ENCODE measurements at places on chromosomes 1 and 21.

GRCh38 chr1:234244482-234244881 is 128.8 kb upstream of the COA6 start:
- peak; percentile 67 for DNase-seq

GRCh38 chr1:89512996-89513720 is 11.5 kb upstream of the LRRC8B start:
- peak; percentile 87 for DNase-seq

DNA sequence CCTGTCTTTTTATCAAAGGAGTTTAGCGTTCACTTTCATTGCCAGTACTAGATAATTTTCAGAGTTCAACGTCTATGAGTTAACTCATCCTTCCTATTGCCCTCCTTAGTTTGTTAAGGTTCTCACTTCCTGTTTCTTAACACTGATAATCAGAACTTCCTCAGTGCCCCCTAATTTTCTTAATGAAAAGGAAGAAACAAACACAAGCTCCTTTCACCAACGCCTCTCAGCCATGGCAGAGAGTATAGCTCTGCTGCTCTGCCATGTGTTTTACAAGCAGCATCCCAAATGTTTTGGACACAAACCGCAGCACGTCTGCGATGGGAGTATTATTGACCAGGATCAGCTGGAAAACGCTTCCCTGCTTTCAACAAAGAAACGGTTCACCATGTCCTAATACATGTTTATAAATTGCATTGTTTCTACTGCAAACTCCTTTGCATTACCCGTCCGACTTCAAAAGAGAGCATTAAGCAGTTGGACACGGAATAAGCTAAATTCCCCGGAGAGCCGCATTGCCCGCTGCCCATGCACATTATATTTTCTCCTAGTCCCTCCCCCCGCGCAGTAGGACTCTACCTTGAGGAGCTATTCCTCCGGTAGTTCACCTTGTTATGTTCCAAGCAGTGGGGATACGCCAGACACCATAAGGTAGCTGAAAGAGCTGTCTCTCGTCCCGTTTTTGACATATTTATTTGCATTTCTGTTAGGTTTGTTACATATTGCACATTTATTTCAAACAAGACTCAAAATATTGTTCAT is 561 bp downstream of the OLFM3 start:
- no peak for DNase-seq

DNA sequence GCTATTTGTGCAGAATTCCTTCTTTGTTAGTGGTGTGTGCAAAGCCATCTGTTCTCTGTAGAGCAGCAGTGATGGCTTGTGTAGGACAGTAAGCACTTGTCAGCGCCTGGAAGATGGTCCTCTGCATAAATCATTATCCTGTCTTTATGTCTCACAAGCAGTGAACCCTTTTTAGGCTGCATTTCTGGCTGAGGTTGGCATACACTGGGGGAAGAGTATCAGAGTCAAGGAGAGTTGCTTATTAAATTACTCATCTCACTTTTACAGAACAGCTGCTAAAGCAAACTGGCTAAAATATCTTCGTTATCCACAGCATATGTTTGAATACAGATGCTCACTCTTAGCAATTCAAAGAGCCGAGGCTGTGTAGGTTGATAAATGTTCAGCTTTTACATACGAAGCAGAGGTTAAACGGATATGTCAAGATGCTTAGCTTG is 54.6 kb upstream of the NCAM2 start:
- no peak for DNase-seq

DNA sequence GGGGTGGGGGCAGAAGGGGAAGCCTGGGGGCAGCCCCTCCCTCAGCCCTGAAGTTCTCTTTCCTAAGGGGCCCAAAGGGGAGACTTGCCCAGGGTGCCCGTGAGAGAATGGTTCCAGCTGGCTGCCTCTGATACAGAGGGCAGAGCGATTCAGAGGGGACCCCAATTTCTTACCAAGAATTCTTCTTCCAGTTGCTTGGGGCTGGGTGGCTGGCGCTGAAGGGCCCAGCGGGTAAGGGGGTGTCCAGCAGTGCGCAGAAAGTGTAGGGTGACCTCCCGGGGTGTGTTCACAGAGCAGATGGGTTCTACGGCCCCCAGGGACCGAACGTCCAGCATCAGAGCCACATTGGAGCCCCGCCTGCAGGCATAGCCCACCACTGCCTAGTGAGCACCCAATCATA is 2.5 kb downstream of the PTPN7 start:
- DNase-seq = no peak

- no peak for DNase-seq
These were observed 22.3 kb upstream of the RGS2 start for GRCh38 chr1:192786576-192786975.

GRCh38 chr1:17304151-17304825 is 3.7 kb upstream of the PADI4 start:
- no peak for DNase-seq

GRCh38 chr1:245825128-245825901 is 670.5 kb downstream of the KIF26B start:
- no peak for DNase-seq

DNA sequence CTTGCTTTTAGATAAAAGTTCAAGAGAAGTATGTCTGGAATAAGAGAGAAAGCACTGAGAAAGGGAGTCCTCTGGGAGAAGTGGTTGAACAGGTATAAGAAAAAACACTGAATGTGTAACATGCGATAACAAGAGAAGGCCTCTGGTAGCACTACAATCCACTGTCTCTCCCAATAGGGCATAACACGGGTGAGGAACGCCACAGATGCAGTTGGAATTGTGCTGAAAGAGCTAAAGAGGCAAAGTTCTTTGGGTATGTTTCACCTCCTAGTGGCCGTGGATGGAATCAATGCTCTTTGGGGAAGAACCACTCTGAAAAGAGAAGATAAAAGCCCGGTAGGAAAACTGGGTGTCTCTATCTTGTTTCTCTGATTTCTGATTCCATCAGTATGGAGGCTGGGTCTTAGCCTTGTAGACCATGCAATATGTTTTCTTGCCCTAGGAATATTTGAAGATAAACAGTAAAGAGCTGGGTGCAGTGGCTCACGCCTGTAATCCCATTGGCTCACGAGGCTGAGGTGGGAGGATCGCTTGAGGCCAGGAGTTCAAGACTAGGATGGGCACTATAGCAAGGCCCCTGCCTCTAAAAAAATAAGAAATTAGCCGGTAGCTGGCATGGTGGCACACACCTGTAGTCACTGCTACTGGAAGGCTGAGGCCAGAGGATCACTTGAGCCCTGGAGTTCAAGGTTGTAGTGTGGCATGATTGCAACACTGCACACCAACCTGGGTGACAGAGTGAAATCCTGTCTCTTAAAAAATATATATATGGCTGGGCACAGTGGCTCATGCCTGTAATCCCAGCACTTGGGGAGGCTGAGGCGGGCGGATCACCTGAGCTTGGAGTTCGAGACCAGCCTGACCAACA is 40.4 kb downstream of the DAP3 start:
- peak; percentile 71 for DNase-seq

DNA sequence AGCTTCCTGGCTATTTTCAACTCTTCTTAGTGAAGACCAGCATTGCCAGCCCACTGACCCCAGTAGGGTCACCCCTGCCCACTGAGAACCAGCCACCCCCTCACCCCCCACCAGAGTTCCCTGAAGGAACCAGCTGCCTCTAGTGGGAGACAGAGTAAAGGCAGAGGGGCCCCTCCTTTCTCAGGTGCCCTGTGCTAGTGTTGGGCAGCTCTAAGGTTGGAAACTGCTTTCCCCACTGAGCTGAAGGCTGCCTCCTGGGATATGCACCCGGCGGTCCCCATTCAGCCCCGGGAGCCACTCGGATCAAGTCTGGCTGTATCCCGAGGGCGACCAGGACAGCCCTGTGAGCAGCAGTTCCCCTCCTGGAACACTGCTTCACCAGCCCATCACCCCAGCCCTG is 111.0 kb downstream of the PGBD5 start:
- no peak for DNase-seq

GRCh38 chr1:33446590-33446989 is 15.7 kb upstream of the PHC2 start:
- DNase-seq = no peak

GRCh38 chr1:9716404-9717192 is 65.1 kb downstream of the PIK3CD start:
- DNase-seq = no peak

GRCh38 chr1:26602378-26602959 is 72.9 kb downstream of the RPS6KA1 start:
- peak; percentile 94 for DNase-seq

DNA sequence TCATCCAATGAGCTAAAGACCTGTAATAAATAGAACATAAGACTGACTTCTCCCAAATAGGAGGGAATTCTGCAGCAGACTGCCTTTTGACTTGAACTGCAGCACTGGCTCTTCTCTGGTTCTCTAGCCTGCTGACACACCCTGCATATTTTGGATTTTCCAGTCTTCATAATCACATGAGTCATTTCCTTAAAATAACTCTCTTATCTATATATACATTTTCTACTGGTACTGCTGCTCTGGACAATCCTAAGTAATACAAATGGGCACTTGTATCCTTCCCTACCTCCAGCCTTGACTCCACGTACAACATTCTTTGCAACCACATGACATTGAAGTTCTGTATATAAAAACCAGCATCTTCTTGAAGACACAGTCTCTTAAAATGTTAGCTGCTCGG is 429.4 kb upstream of the TMPRSS15 start:
- no peak for DNase-seq

GRCh38 chr1:99655376-99655775 is 9.5 kb downstream of the PALMD start:
- DNase-seq = no peak

DNA sequence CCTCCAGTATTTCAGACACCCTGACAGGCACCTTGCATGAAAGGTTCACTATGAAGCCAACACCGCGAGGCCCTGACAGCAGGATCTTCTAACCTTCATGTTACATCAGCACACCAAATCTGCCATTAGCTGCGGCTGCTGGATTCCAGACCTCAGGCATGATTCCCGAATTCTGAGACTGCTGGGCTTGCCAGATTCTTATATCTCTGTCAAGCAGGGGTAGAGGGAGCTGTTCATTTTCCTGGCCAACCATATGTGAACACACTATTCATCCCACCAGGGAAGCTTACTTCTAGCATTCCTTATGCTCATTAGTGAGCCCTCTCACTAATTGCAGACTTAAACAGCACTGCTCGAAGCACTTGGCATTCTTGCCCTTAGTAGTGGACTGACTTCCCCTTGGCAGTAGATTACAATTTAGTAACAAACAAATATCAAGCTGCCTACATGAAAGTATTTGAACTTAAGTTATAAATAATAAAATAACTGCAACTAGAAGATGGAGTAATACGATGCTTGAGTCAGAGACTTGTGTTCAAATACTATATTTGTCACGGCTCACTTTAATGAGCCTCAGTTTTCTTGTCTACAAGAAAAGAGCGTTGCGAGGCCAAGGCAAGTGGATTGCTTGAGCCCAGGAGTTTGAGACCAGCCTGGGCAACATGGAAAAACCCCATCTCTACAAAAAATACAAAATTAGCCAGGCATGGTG is 43.3 kb downstream of the NID1 start:
- DNase-seq = no peak

- no peak for DNase-seq
These were observed 1225.8 kb upstream of the PRMT6 start for GRCh38 chr1:105830571-105831146.

DNA sequence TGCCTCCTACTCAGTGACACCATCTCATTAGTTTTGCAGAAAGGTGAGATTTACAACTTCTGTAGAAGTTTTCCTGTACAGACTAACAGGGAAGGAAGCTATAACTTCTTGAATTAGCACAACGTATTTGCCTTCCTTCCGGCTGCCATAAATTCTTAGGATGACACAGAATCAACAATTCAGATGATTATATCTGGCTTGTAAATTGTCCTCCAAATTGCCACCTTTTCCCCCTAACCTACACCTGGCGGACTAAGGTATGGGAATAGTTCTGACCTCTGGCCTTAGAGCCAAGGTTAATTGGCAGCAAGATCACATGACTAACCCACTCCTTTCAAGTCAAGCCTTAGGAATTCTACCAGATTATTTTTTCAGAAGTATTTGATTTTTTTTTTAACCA is 284.3 kb downstream of the LMO4 start:
- no peak for DNase-seq

GRCh38 chr1:234454926-234455325 is 24.1 kb downstream of the TARBP1 start:
- no peak for DNase-seq

- no peak for DNase-seq
These were observed 30.2 kb upstream of the CITED4 start for GRCh38 chr1:40892354-40892753.

- peak; percentile 58 for DNase-seq
These were observed 3.8 kb downstream of the FBXO2 start for GRCh38 chr1:11650331-11650991.

DNA sequence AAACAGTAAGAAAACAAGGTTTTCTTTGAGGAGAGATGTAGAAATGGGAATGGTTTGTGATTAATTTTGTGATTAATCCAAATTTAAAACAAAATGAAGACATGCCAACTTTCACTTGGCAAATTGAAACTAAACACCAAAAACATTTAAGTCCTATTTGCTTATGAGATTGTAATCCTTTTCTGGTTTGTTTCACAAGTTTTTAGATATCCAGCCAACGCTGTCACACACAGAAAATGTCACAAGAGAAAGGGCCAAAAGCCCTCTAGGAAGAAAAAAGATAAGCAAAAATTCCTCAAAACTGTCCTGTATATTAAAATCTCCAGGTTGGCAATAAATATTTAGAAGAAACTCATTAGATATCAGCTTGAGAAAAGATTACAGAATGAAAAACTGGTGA is 2.5 kb downstream of the USH2A start:
- DNase-seq = no peak

GRCh38 chr21:40706806-40707655 is 139.9 kb downstream of the DSCAM start:
- no peak for DNase-seq

- no peak for DNase-seq
These were observed 115.4 kb downstream of the HLX start for GRCh38 chr1:220994671-220995070.

- DNase-seq = no peak
These were observed 35.5 kb downstream of the SH3GLB1 start for GRCh38 chr1:86739648-86740509.

GRCh38 chr1:111656086-111657017 is 36.8 kb downstream of the RAP1A start:
- peak; percentile 57 for DNase-seq

DNA sequence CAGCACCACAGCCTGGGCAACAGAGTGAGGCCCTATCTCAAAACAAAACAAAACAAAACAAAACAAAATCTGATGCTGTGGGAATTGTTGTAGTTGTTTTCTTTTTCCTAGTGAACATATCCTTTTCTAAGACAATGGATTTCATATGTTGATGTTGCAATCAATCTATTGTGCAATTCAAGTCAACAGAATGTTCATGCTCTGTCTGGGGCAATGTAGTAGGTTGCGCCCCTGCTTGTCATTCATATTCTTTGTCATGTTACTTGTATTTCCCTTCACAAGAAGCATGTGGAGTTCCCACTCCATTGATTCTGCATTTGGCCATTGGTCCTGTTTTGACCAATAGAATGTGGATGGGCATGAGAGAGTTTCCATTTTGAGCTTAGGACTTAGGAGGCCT is 223.9 kb downstream of the DUSP10 start:
- DNase-seq = peak; percentile 70

GRCh38 chr1:227901906-227902640 is 45.7 kb downstream of the WNT9A start:
- DNase-seq = no peak
